ENCODE measurements at places on chromosomes 6 and 20. TPM values are rescaled to one million over a fixed set of nuclear protein-coding genes. Genes with fewer than 3 reads are reported as not detected.

CEP85L gene
- 37.3 TPM for total RNA-seq

ZNF831 gene
- total RNA-seq = 0.06 TPM

BHLHE23 gene
- total RNA-seq = not detected

DZANK1 gene
- 3.2 TPM for total RNA-seq

KCNQ5 gene
- 2.4 TPM for total RNA-seq

PTCHD4 gene
- total RNA-seq = 4.2 TPM

XKR7 gene
- 3.7 TPM for total RNA-seq

ADGRF5 gene
- 28.2 TPM for total RNA-seq

MTG2 gene
- total RNA-seq = 12.6 TPM

TP53TG5 gene
- 0.69 TPM for total RNA-seq

MRPS18B gene
- total RNA-seq = 61.9 TPM

STK38 gene
- 26.1 TPM for total RNA-seq

CDSN gene
- total RNA-seq = not detected

LY6G6C gene
- total RNA-seq = 0.17 TPM

SNAP91 gene
- 33.8 TPM for total RNA-seq

ADGB gene
- total RNA-seq = 0.99 TPM

C6orf132 gene
- 0.28 TPM for total RNA-seq

DNA sequence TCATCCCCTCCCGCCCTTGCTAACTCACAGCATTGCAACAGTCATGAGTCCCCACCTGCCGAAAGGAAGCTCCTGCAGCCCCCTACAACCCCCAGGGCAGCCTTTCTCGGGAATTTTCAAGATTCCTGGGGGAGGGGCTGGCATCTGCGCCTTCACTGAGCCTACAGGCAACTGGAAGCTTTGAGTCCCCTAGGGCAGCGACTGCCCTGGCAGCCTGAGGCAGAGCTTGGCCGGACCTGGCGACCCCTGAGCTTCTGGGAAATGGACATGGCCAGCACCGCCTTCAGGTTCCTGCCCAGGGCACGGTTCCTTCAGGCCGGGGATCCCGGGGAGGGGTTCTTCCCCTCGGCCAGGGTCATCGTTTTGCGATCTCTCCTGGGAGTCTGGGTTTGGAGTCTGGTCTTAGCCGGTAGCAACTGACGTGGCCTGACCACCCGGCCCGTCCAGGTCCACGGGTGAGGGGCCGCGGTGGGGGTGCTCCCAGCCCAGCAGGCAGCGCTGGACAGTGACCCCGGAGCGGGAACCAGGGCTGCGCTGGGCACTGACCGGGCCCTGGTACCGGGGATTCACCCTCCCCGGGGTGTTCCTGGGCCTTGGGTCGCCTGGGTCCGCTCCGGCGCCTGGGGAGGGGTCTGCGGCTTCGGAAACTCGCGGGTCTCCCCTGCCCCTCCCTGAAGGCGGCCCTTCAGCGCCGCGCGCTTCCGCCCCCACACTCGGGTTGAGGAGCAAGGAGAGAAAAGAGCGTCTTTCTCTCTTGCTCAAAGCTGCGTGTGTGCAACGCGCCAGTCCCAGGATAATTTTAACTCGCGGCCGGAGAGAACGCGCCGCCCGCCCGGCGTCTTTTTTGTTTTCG, 593 bp upstream of the COL9A3 start:
- no peak for DNase-seq

GRCh38 chr6:121106962-121107361, 227.3 kb downstream of the TBC1D32 start:
- no peak for DNase-seq

DNA sequence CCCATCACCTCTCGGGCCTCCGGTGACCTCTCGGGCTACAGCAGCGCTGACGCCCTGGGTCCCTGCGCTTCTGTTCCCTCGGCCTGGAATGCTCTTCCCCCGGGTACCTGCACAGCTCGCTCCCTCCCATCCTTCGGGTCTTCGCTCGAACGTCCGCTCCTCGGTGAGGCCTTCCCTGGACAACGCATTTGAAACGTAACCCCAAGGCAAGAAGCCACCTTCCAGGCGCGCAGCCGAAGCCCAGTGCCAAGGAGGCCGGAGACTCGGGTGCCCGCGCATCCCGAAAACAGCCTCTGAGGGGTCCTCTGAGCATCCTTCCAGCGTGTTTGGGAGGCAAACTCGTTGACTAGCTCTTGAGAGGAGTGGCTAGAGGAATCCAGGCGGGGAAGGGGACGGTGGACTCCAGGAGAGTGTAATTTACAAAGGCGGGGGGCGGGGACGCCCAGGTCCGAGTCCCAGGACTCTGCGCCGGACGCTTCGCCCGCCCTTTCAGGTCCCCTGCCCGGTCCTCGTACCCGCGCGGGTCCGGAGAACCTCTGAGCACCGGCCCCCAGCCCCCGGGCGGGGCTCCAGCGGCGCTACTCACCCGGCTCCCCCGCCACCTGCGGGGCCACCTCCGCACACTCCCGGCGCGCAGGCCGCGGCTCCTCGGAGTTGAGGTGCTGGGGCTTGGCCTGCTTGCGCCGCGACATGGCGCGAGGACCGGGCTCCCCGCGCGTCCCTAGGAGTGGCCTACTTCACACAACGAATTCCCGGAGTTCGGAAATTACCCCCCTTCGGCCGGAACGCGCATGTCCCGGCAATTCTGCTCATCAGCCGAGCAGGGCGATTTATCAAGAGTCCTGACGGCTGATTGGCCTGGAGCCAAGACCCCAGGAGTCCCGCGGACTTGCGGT, 86.8 kb downstream of the ZFP64 start:
- peak; percentile 29 for DNase-seq

GRCh38 chr6:31782126-31782855, 5.2 kb upstream of the VWA7 start:
- no peak for DNase-seq

GRCh38 chr6:3457710-3458602, 1.1 kb upstream of the SLC22A23 start:
- peak; percentile 94 for DNase-seq

- DNase-seq = no peak
Measured at GRCh38 chr20:7571101-7571500, 369.2 kb downstream of the HAO1 start.

- DNase-seq = no peak
Measured at GRCh38 chr6:86715676-86716075, 221.7 kb upstream of the HTR1E start.

GRCh38 chr6:168699631-168700295, 258.8 kb downstream of the SMOC2 start:
- peak; percentile 46 for DNase-seq

DNA sequence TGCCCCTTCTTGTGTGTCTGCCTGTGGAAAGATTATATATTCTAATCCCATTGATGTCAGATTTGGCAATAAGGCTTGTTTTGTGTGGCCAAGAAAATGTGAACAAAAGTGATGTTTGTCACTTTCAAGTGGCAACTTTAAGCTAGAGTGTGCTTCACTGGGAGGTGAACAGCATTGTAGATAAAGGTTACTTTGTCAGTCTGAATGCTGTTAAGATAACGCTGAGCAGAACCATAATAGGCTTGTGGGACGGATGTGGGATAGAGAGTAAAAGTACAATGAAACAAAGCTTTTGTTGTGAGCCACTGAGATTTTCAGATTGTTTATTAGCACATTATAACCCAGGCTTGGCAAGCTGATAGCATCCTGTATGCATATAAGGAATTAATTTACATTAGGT, 303.8 kb upstream of the MAN1A1 start:
- DNase-seq = no peak

DNA sequence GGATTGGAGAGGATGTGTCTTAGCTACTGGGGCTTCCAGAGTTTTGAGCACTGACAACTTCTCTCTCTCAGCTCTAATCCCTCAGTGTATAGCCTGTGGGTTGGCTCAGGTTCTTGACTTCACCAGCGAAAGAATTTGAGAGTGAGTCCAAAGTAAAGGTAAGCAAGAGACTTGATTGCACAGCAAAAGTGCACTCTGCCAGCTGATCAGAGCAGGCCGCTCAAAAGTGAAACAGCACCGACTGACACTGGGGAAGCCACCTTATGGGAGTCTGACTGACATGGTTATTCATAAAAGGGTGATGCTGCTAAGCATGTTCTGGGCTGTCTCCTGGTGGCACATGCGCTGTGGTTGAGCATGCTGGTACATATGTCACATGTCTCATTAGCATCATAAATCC, 389.5 kb downstream of the CBLN4 start:
- DNase-seq = no peak

DNA sequence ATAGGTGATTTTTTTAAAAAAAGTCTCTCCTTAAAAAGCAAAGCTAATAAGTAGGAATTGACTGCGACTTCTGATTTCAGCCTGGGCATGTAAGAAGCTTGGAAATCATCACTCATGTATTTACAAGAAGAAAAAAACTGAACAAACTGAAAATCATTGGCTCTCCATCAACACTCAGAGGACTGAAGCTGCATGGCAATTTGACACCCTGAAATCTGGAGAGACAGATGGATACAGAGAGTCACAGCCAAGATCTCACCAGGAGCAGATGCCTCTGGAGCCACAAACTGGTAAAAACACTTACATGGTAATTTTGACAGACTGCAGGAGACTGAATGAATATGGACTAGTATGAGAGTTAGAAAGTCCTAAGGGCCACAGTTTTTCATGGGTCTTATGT, 191.2 kb upstream of the TCF21 start:
- DNase-seq = peak; percentile 97

DNA sequence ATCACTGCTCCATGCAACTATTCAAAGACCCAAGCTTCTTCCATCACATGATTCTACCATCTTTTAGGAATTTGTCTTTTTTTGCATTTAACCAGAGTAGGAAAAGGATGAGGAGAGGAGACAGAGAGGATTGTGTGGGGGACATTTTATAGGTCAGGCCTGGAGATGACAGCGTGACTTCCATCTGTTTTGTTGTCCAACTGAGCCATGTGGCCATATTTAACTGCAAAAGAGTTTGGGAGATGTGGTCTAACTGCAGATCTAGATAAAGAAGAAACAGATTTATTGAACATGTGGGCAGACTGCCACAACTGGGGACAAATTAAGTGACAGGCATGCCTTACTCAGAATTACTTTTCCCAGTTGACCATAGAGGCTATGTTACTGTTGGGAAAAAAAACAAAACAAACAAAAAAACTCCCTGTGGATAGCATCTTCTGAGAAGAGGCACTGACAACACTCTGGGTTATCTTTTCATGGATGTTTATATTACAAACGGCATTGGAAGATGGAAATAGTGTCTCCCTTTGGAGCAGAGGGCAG, 18.9 kb upstream of the MOCS1 start:
- no peak for DNase-seq

- peak; percentile 55 for DNase-seq
Measured at GRCh38 chr6:3748208-3749066, 3.1 kb downstream of the PXDC1 start.

- DNase-seq = no peak
Measured at GRCh38 chr6:148557796-148558321, 189.0 kb upstream of the UST start.

DNA sequence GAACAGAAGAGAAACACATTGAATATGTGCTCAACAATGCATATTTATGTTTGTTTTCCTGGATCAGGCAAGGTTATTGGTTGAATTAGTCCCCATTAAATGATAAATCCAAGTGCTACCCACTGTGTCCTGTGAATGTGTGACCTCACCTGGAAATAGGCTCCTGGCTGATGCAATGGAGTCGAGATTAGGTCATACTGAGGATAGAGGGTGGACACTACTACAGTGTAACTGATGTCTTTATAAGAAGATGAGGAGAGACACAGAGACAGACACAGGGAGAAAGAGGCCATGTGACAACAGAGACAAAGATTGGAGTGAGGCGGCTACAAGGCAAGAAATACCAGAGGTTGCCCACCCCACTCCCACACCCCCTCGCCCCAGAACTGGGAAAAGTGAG, 559.3 kb downstream of the C6orf118 start:
- no peak for DNase-seq

GRCh38 chr20:10716855-10717254, 43.1 kb upstream of the JAG1 start:
- no peak for DNase-seq

GRCh38 chr6:150981095-150981494, 115.6 kb downstream of the MTHFD1L start:
- no peak for DNase-seq

- DNase-seq = no peak
Measured at GRCh38 chr6:124758663-124759062, 203.6 kb upstream of the RNF217 start.

- no peak for DNase-seq
Measured at GRCh38 chr6:144156338-144156737, 6.0 kb downstream of the STX11 start.

- no peak for DNase-seq
Measured at GRCh38 chr6:783966-784735, 91.2 kb upstream of the EXOC2 start.

Data from spinal cord (tissue), 10 donors.